NCI-H187 (cell line): ENCODE measurements at places on chromosomes 7 and 10.

- no peak for DNase-seq
Measured at GRCh38 chr10:10292501-10292900, 725.2 kb upstream of the CELF2 start.

GRCh38 chr10:112393341-112393740 is 19.4 kb downstream of the ACSL5 start:
- no peak for DNase-seq

GRCh38 chr7:100793806-100794660 is 33.3 kb downstream of the EPHB4 start:
- DNase-seq: no peak

- DNase-seq: no peak
Measured at GRCh38 chr7:156446990-156447389, 193.6 kb upstream of the RNF32 start.

- DNase-seq: no peak
Measured at GRCh38 chr10:30229536-30229935, 119.5 kb downstream of the MTPAP start.

DNA sequence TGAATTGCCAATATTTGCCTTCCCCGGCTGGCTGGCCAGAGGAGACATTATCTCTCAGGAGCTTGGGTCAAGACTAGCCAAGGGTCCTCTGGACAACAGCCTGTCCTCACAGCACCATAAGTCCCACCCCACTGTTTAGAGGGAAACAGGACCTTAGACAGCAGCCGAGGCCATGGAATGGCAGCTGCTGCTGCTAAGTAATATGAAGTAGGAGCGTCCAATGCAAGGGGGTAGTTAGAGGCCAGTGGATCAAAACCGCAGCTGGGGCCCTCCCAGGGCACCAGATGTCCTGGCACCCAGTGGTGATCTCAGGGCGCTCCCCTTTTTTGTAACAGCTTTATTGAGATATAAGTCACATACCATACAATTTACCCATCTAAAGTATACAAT is 12.9 kb upstream of the KCP start:
- no peak for DNase-seq

GRCh38 chr10:72250666-72251065 is 23.1 kb upstream of the DDIT4 start:
- no peak for DNase-seq

DNA sequence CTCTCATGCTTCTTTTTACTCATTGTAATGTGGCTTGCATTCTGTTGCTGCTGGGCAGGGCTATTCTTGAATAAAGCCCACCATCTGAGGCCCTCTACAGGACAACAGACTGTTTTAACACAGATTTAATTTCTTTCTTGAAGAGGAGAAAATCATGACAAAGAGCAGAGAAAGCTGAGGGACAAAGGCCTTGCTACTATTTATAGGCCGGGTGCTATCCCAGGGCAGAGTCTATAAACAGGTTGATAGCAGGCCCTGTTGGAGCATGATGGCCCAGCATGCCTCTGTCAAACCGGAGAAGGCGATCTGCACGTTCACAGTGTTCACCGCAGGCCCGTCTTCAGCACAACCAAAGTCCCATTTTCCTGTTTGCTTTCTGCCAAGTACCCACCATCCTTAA is 3.0 kb downstream of the VIPR2 start:
- no peak for DNase-seq

- peak; percentile 50 for DNase-seq
Measured at GRCh38 chr10:132452651-132453469, 55.9 kb downstream of the PWWP2B start.

- DNase-seq: no peak
Measured at GRCh38 chr10:70540089-70540788, 61.7 kb downstream of the PALD1 start.

- DNase-seq: no peak
Measured at GRCh38 chr10:6053816-6054631, 8.1 kb downstream of the IL2RA start.

- DNase-seq: no peak
Measured at GRCh38 chr7:90596671-90597562, 796 bp downstream of the CDK14 start.

DNA sequence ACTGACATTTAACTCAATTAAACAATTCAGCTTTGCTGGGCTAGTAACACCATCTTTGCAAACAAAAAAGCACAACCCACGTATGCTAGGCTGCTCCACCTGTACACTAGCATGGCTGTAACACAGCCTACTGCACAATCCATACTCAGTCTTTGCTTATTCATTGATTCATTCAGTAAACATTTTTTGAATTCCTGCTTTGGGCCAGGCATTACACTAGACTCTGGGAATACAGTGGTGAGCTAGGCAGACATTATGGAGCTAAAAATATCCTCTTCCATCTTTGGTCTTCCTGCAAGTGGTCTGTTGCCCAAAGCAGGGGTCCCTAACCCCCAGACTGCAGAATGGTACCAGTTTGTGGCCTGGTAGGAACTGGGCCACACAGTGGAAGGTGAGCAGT is 9.9 kb downstream of the CNNM1 start:
- DNase-seq: no peak
